ENCODE measurements at places on chromosomes 13 and 19.

- peak; percentile 15 for DNase-seq
Measured at GRCh38 chr13:100751826-100752225, 77.2 kb upstream of the TMTC4 start.

GRCh38 chr13:84430015-84430414 is 547.7 kb upstream of the SLITRK1 start:
- no peak for DNase-seq

- no peak for DNase-seq
Measured at GRCh38 chr13:35818633-35819067, 312.5 kb downstream of the DCLK1 start.

- no peak for DNase-seq
Measured at GRCh38 chr19:35404879-35405622, 34.2 kb downstream of the GPR42 start.

- no peak for DNase-seq
Measured at GRCh38 chr13:29513002-29513980, 82.2 kb downstream of the SLC7A1 start.

DNA sequence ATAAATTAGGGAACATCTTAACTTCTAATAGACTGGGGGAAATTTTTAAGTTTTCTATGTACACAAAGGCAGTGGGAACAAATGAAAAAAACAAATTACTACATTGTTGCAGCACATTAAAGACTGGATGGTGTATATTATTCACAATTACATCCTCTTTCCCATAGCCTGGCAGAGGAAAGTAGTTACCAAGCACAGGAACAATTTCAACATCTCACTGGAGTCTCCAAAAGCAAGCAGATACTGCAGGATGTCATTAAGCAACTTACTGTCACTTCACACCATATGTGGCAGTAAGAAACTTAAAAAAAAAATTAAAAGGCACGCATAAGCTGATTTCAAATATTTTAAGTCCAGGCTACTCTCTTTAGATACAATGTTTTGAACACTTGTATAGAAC is 6.4 kb upstream of the EFNB2 start:
- no peak for DNase-seq

- no peak for DNase-seq
Measured at GRCh38 chr13:40692946-40693345, 26.5 kb upstream of the FOXO1 start.

DNA sequence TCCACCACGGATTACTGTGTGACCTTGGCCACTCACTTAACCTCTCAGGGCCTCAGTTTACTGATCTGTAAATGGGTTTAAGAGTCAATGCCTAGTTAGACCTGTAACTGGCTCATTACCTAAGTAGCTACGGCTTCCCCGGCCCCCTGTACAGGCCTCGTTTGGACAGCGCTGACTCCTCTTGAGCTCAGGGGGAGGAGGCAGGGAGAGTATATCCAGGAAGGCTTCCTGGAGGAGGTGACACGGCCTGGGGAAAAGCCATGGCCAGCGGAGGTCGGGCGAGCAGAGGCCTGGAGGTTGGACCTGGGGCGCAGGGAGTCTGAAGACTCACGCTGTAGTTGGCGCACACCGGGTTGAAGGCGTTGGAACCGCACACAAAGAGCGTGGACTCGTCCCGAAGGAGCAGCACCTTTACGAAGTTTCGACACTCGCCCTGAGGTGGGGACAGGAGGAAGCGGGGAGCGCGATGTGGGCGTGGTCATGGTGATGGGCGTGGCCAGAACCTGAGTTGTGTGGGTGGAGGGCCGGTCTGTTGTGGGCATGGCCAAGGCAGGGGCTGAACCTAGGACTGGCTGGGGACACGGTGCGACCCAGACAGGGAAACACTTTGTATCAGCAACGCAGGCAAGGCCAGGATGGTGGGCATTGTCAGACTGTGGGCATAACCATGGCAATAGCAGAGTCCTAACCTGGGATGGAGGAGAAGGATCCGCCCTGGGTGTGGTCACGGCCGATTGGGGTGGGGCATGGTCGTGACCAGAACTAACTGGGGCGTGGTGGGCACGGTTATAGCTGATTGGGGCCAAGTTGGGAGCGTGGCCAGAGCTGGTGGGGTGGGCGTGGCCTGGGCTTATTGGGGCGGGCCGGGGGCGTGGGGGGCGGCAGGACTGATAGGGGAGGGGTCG is 3.6 kb downstream of the SEMA6B start:
- no peak for DNase-seq

DNA sequence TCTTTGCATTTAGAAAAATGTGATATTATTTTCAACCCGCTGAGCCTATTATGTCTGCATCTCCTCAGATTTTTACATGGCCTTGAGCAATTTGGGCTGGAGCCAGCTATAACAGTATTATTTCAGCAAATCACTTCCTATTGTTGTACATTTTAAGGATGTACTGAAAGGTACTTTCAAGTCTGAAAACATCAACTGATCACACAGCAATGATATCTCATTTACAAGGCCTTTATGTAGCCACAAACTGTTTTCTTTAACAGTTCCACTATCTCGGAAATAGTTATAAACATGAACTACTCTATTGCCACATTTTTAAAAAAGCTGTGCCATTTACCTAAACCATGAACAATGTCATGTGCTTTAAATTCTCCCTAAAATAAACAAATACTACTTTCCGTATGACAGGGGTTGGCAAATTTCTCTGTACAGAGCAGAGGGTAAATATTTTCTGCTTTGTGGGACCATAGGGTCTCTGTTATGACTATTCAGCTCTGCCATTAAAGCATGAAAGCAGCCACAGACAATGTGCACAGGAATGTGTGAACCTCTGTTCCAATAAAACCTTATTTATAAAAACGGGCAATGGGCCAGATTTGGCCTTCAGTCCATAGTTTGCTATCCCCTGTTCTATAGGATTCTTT is 560.4 kb downstream of the GPC6 start:
- DNase-seq = no peak

DNA sequence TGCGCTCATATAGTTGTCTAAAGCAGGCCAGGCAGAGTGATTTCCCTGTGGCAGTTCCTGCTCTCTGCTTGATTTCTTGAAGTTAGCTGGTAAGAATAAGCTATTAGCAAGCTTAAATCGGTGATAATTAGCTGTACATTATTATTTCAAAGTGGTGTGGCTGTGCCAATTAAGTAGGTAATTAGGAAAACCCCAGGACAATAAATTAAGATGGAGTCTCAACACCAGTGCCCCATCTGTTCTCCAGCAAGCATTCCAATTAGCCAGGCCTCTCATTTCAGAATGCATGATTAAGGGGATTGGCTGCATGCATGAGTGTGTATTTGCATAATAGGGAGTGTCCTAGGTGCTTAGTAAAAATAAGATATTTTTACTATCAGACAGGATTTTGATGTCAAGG is 342.3 kb downstream of the GPC5 start:
- DNase-seq = no peak

DNA sequence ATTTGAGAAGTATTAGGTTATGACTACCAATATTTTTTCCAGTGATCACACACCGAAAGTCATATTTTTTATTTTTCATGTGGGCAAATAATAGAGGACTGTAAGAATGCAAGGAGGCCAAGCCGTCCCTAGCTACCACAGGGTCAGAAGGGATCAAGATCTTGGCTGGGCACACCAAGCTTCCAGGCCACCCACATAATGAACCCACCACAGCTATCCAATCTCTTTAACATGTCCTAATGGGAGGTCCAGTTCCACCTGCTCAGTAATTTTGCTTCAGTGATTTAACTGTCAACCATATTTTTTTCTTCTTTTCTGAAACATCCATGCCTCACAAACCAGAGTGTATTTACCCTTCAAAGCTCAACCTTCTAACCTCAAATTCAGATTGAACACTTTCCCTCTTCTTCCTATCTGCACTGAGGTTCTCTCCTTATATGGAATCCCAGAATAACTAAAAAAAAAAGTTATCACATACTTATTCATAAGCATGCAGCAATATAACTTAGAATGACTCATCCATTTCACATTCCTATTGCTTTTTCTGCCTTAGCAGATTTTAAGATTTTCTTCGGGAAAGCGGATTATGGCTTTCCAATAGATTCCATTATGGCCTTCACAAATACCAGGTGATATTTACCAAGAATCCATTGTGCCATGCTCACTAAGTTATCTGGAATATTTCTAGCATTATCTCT is 12.2 kb downstream of the ARGLU1 start:
- DNase-seq = no peak

DNA sequence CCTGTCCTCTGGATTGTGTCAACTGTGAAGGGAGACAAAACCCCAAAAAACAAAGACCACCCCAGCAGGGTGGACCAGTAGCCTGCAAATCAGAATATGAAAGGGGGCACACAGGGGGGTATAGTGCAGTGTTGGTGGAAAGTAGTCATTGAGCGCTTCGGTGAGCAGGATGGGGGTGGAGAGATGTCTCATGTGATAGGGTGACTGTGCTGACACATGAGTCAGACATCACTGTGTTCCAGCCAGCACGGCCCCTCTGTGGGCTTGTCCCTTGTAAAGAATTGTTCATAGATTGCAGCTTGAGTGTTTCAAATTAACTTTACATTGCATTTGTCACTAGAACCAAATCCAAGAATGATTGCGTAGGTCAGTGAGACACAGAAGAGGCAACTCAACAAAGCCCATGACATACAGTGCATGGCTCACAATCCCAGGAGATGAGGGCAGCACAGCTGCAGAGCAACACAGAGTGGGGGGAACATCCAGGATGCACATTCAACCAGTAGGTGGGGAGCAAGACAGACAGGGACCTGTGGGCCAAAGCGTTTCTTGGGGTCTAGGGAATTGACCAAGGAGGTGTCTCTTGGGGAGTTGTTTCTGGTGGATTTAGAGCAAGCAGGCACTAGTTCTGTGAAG is 7.5 kb downstream of the ZNF440 start:
- no peak for DNase-seq

- DNase-seq = no peak
Measured at GRCh38 chr19:29318581-29318980, 105.6 kb upstream of the UQCRFS1 start.

DNA sequence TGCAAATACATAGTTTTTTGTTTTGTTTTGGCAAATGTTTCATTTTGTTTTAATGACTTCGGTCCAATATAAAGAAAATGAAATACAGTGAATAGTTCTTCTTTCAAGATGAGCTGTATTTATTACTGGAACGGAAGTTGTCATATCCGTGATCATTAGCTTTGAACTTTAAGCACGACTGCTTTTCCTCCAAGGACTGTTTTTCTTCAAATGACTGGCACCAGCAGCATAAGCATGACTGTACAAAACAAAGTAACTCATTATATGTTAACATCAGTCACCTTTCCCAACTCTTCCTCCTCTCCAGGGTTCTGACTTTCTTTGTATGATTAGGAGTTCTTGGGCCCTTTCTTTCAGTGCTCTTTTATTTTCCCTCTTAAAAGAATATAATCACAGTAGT is 20.5 kb downstream of the EDNRB start:
- no peak for DNase-seq

DNA sequence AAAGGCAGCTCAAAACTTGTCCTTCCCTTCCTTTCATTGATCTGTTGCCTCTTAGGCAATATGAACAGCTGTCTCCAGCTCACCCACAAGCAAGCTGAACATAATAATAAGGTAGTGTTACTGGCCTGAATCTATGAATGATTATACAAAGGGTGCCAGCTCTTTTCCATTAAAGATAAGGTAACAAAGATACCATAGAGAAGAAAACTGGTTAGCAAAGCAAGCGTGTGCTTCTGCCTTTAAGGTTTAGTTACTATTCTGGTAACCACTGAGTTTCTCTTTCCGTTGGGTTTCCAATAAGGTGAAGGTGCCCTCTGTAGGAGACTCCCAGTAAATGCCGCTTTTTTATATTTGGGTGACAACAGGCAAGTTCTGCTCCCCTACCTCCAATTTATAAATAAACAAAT is 12.1 kb upstream of the DACH1 start:
- DNase-seq = no peak

- DNase-seq = no peak
Measured at GRCh38 chr19:37981785-37982475, 74.9 kb downstream of the SIPA1L3 start.

DNA sequence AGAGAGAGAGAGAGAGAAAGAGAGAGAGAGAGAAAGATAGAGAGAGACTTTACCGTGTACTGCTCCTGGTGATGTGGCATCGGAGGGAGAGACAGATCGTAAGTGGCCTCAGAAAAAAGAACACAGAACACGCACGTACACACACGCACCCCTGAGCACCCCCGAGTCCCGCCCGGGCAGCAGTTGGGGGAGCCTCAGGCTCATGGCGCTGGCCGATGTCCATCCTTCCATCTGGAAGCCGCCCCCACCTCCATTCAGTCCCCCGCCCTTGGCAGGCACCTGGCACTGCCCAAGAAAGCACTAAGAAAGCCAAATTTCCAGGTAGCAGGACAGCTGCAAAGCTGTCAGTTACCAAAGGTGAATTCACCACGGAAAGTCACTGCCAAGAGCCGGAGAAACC is 116.9 kb downstream of the IER2 start:
- no peak for DNase-seq

GRCh38 chr19:42198676-42199439 is 18.6 kb downstream of the DEDD2 start:
- no peak for DNase-seq

Measured in caudate nucleus (tissue), 63 donors.